T-helper 1 cell (primary cell): ENCODE measurements at places on chromosomes 5 and 9.

GRCh38 chr9:4238522-4238921 lies 61.3 kb downstream of the GLIS3 start:
- DNase-seq, result no peak

DNA sequence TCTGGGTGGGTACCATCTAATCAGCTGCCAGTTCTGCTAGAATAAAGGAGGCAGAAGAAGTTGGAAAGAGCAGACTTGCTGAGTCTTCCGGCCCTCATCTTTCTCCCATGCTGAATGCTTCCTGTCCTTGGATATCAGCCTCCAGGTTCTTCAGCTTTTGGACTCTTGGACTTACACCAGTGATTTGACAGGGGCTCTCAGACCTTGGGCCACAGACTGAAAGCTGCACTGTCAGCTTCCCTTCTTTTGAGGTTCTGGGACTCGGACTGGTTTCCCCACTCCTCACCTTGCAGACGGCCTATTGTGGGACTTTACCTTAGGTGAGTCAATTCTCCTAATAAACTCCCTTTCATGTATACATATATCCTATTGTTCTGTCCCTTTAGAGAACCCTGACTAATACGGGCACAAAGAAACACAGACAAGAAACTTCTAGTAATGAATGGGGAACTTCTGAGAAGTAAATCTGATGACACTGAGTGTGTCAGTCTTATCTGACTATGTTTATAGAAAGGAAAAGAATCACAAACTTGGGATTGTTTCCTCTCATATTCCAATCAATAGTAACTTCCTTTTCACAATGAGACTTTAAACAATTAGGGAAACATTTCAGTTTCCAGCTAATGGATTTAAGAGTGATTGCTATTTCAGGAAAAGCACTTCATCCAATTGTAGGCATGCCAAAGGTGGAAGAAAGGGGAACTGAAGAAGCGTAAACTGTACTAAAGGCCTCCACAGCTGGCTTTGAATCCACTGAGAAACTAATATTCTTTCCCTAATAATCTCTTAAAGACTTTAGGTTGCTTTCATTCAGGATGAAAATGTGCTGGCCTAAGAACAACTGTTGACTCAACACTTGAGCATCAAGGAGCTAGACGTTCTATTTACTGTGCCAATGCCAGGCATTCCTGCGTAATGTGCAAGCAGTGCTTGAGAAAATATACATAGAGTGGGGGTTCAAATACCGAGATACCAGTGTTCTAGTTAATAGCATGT lies 127.9 kb upstream of the PTGER4 start:
- no peak for DNase-seq

DNA sequence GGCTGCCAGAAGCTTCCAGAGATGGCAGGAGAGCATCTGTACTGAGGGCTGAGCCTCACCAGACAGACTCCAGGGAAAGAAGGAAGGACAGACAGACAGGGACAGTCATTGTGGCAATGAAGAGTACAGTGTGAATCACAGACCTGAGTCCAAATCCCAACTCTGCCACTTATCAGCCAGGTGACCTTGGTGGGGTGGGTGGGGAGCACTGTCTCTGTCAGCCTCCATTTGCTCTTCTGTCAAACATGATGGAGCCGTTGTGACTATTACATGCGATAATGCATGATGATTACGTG lies 85.9 kb upstream of the FSTL4 start:
- no peak for DNase-seq

DNA sequence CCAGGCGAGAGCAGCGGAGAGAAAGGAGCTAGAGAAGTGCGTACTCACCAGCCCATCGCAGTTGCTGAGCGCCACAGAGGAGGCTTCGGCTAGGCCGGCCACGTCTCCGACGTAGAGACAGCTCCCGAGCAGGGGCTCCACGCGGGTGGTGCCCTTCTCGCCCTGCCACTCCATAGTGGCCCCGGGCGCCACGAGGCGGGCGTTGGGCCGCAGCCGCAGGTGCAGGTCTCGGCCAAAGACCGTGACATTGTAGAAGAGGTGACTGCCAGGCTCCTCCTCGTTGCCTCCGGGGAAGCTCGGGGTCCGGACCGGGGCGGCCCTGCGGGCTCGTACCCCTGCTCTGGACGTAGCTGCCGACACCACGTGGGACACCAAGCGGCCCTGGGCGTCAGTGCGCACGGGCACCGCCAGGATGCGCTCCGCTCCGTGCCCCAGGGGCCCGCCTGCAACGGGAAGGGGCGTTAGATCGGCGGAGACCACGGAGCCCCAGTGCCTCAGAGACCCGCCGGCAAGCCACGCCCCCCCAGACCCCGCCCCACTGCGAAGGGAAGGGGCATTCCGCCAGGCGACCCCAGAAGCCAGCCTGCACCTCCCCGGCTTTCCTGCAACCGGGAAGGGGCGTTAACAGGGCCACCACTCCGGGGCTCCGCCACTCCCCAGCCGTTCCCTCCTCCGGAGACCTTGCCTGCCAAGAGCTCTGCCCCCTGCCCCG lies 1.4 kb downstream of the ADAMTS2 start:
- DNase-seq, result no peak

DNA sequence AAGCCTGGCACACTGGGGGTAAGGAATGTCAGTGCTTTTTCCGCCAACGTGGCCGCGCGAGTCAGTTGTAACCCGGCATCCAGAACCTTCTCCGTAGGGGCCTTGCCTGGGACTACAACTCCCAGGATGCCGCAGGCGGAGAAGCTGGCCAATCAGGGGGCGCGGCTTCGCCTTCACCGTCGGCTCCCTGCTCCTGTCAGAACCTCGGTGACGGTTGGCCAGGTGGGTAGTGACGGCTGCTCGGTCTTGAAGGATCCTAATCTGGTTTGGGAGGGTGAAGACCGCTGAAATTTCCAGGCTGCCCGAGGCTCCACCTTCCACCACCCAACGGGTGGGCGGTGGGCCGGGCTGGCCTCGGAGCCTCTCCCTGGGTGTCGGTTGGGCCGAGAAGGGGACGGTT lies at the start of gene C5orf58:
C5orf58 (plus strand) TSS at position 200 of the 400 bp plus-strand sequence. CDS start 1,992 bp downstream, outside the sequence.
- no peak for DNase-seq

DNA sequence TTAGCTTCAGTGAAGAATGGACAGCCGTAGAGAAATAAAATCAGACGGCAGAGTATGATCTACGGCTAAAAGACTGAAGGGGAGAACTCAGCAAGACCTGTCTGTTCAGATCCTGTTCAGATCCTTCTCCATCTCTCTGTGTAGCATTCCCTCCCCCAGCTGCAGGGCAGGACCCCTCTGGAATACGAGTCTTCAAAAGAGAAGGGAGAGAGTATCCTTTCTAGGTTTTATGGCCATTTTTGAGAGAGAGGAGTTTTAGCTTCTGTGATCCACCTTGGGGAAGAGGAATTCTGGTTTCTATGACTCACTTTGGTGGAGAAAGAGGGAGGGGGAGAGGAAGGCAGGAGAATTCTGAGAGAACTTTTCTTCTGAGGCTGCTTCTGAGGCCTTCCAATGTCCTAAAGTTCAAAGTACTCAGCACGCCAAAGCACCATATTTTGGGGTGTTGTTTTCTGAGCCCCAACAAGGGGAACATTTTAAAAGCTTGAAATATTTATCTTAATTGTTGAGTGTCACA lies 194.4 kb upstream of the TLE4 start:
- DNase-seq, result no peak

GRCh38 chr5:123273984-123274383 lies 149.2 kb downstream of the CEP120 start:
- DNase-seq, result no peak

- DNase-seq, result no peak
Measured at GRCh38 chr9:81558091-81558830, 131.1 kb downstream of the TLE1 start.

DNA sequence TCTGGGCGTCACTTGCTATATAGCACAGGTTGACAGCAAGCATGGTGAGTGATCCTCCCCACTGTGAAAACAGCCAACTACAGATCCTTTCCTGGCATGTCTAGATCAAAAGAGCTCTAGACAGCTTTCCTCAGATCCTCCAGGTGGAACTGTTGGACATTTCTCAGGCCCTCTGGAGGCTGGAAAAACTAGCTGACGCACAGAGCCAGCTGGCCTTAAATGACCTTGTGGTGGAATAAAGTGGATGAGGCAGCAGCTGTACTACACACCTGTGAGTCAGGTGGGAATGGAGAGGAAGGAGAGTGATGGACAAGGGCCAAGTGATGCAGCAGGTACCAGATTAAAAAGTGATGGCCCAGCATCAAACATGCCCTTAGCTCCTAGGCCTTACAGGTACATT lies 172.7 kb downstream of the TRIM32 start:
- no peak for DNase-seq
